IPS DF 19.7 (cell line): ENCODE measurements at places on chromosomes 6 and 20.

DNA sequence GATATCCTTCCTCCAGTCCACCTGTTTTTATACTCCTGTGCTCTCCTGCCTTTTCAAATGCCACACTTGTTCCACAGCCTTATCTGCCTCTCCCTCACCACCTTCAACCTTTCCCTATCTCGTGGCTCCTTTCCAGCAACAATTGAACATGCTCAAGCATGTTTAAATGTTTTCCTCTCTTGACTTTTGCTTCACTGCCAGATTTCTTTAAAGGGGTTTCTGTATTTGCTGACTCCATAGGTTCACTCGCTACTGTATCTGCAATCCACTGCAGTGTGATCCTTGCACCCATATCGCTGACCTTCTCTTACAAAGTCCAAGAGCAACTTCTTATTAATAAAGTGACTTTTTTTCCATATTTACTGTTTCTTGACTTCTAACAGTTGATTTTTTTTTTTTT, 11.2 kb upstream of the GMNN start:
- no peak for DNase-seq

DNA sequence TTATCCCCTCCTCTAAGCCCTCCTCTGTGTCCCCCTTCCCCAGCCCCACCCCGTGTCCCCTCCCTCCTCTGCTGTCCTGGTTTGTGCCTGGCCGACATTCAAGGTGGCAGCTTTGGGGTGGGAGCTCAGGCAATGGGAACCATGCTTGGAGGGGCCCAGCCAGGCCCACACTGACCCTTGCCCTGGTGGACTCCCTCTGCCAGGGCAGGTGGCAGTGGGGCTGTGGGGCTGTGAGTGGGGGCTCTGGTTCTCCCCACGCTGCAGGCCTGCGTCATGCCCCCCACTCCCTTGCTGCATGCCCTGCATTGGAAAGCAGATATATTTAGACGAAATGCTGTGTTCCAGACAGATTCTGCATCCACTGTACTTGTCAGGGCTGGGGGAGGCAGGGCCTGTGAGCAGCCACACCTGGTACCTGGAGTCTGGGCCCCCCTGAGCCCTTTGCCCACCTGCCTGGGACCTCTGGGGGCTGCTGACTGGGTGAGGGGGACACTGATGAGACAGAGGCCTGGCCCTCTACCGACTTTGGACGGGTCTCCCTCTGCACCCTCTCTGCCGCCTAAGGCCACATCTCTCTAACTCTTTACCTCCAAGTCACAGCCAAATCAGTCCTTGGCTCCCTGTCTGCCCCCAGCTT, 14.2 kb downstream of the DLGAP4 start:
- no peak for DNase-seq

DNA sequence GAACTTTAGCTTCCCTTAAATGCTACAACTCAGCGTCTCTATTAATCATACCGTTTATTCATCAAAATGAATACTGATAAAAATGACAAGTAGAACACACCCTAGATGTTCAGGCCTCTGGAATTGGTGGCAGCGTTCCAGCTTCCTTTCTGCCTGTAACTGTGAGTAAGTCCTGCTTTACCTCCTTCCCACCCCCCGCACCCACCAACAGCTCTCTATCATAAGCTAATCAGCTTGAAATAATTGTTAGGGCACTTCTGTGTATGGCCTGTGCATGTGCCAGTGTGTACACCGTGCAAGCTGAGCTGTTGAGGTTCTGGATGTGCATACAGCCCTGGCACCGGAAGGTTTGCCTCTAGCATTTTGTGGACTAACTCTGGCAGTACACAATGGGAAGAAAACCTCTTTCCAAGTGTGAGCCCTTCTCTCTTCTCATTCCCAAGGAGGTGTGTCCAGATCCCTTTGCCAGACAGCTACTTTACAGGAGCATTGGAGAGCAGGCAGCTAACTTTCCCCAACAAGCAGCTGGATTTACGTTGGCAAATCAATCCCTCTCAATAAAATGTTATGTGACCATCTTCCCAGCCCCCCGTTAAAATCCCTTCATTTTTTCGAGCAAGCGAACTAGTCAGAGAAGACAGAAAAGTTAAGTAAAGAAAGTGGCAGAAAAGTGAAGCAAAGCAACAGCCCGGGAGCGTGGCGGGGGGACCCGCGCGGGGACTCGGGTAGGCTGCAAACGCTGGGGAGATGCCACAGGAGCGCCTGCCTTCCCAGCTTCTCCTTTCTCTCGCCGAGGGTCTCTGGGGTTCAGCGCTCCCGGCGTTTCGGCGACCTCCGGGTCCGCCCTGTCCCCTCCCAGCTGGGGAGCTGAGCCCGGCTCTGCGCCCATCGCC, 803 bp upstream of the ADGRG6 start:
- DNase-seq = no peak

GRCh38 chr20:31720486-31721407, 1.9 kb downstream of the BCL2L1 start:
- no peak for DNase-seq

DNA sequence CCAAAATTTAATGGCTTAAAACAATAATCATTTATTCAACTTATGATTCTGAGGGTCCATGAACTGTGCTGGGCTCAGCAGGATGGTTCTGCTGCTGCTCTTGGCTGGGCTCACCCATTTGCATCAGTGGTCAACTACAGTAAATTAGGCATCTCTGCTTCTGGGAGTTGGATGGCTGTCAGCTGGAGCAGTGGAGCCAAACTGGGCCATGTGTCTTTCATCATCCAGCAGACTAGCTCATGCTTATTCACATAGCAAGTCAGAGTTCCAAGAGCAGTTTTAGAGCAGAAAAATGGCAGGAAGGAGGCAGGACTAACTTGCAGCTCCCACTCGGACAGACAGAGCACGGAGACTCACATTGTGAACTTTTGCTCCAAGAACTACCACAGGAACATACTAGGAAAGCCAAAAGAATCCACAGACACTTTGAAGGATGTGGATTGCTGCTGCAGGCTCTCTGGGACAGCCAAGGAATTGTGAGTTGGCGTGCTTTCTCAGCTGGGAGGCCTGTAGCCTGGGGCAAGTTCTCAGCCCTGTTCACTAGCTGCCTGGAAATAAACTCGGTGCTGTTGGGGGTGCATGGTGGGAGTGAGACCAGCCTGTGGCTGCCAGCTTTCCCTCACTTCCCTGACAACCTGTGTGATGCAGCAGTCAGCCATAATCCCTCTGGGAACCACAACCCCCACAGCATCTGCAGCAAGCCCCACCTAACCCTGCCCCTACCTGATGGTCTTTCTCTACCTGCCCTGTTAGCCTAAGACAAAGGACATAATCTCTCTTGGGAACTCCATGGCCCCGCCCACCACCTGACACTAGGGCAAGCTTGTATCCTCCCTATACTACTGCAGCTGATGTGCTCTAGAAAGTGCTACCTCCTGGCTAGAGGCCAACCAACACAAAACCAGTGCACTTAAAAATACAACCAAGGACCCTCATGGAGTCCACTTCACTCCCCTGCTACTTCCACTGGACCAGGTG, 129.0 kb downstream of the JPH2 start:
- DNase-seq = no peak

DNA sequence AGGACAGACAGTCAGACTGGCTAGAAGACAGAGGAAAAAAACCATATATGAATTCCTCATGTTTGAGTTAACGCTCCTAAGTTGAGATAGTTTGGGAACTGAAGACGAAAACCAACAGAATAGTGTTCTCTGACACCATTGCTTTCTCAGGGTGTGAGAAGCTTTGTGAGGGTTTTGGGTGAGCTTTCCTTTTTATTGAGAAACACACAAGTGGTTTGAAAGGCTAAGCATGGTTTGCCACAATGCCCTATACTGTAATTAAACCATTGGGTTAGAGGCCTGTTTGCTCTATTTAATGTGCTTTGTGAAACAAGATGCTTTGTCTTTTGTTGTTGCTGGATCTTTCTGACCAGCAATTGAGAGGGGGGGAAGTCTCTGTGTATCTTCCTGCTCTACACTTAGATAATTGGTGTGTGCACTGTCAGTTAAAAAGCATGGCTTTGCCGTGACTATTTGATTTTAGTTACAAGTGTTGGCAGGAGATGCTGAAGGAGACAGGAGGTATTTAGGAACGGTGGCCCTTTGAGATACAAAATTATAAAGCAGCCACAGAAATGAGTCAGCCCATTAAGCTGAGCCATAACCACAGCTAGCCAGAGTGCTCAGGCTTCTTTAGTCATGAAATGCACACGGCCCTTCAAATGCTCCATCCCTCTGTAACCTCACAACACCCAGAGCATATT, 273.0 kb upstream of the PREP start:
- DNase-seq = no peak

GRCh38 chr6:170106906-170107525, 183.9 kb downstream of the DLL1 start:
- no peak for DNase-seq

DNA sequence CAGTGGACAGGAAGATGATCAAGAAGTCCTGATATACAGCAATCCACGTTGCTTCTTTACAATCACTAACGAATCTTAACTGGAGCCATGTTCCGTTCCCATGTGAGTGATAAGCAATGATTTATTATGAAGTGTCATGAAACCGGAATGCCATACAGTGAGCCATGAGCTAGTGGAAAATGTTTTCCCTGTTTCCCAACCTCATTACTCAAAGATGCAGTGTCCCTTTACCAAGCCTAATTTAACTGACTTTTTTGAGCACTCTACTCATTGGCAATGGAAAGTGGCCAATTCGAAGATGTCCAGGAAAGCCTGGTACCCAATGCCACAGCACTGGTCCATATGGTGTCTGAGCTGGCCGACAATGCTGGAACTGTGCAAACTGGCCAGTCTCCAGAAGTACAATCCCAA, 148.3 kb downstream of the ZNF217 start:
- DNase-seq = no peak

DNA sequence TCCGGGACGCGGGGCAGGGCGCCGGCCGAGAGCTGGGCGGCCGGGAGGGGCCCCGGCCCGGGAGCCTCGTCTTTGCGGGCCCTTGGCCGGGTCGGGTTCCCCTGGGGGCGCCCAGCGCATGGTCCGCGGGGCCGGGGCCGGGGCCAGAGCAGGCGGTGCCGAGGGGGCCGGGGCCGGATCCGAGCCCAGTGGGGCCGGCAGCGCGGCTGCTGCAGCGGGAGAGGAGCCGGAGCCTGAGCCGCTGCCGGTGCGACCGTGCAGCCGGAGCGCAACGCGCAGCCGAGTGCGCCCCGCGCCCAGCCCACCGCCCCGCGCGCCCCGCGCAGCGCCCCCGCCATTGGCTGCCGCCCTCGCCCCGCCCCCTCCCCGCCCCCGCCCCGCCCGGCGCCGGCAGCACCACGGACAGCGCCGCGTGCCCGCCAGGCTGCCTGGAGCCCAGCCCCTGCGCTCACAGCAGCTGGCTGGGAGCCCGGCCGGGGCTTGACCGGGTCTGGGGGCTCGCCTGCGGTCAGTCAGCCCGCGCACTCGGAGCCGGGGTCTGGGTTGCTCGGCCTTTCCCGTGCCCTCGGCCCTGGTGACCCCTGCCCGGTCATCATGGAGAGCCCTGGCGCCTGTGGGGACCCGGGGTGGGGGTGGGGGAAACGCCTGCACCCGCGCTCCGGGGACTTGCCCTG, at the start of gene HRH3:
HRH3 (minus strand) TSS at position 287 of the 674 bp plus-strand sequence. CDS start 308 bp downstream, outside the sequence.
- no peak for DNase-seq

GRCh38 chr6:111985202-111985731, 68.6 kb upstream of the CCN6 start:
- peak; percentile 95 for DNase-seq

DNA sequence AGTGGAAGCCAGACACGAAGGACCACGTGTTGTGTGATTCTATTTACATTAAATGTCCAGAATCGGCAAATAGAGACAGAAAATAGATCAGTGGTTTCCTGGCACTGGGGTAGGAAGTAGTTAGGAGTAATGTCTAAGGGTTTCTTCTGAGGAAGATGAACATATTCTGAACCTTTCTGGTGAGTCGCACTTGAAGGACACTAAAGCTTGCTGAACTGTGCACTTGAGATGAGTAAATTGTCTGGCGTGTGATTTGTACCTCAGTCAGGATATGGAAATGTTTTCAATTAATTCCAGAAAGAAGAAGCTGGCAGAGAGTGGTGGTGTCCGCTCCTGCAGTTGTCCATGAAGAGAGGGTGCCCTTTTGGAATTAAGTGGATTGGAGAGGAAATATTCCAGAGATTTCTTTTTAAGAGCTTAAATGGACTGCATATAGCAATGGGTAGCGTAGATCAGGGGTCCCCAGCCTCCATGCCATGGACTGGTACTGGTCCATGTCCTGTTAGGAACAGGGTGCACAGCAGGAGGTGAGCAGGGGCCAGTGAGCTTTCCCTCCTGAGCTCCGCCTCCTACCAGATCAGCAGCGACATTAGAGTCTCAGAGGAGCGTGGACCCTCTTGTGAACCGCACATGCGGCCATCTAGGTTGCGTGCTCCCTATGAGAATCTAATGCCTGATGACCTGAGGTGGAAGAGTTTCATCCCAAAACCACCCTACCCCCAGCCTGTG, 12.4 kb upstream of the KIF25 start:
- no peak for DNase-seq

GRCh38 chr6:41189967-41190366, 11.0 kb downstream of the TREML2 start:
- DNase-seq = no peak

GRCh38 chr20:13418263-13419229, 197.5 kb downstream of the ISM1 start:
- no peak for DNase-seq

DNA sequence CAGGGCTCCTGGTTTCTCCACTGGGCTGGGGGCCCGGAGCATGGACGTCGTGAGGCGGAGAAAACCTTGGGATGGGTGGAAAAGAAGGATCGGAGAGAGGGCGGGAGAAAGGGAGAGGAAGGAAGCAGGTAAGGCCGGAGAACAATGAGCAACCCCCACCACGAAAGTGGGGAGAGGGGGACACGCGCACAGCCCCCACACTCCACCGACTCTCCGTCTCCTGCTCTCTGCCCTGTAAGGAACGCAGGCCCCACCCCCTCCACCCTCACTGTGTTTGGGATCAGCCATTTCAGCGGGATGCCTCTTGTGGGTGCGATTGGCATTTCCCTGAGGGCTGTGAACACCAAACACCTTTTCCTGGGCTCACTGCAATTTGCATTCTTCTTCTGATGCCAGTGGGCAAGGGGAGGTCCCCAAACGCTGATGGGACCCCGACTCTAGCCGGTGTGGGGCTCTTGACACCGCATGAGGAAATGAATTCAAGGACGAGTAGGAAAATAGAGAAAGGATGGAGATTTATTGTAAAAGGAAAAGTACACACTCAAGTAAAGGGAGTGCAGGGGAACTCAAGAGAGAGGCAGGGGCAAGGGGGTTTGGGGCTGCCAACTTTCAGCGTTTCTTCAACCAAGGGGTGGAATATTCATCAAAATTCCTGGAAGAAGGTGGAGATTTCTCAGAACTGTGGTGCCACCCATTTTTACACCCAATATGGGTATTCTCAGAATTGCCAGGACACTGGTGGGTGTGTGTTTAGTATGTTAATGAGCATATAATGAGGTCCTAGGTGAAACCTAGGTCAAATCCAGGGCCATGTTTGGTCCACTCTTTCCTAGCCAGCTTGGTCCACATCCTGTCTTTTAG, 13.1 kb upstream of the RAET1L start:
- DNase-seq = no peak

GRCh38 chr6:34149452-34149810, 3.5 kb upstream of the GRM4 start:
- no peak for DNase-seq

GRCh38 chr6:46973029-46973428, 51.3 kb upstream of the ADGRF5 start:
- no peak for DNase-seq
